NCI-H1417 (cell line): ENCODE measurements at places on chromosomes 7 and 10.
A peak's percentile ranks its signal among the peaks of the same experiment; 100 is the strongest.

DNA sequence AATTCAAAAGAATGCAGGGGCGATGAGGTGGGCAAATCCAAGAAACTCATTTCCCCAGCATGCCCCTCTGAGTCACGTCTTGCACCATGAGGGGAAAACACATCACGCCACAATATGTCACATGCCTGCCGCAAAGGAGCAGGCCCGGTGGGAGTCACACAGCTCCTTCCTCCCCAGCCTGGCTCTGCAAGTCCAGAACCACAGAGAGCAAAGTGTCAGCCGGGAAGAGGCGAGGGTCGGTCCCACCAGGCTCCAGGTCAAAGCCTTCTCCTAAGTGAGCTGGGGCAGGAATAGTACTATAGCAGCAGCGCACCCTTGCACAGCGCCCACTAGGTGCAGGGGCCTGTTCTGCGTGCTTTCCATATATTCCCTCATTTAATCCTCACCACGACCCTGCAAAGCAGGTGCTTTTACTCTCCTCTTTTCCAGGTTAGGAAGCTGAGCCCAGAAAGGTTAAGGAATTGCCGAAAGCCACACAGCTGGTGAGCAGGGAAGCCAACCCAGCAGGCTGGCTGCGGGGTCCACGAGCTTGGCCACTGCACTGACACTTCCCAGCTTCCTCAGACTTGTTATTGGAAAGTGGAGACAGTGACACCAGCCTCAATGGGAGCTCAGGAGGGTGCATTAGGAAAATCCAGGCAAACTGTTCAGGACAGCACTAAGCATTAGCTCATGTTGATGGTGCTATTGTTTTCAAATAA is 94.0 kb upstream of the ZMIZ1 start:
- no peak for DNase-seq

DNA sequence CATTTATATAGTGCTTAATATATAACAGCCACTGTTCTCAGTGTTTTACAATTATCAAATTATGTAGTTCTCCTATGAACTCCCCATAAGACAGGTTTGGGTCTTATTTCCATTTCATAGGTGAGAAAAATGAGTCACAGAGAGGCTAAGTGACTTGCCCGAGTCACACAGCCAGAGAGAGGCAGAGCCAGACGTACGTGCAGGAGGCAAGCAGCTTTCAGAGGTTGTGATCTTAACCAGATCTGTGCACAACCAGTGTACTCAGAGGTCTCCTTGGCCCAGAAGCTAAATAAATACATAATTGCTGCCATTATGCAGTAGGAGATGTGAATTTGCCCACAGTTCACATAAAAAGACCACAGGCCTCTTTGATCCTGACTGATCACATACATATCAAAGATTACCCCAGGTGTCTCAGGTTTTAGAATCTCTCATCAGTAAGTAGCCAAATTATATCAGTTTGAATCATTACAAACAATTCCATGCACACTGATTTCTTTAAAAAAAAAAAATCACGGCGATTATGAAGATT is 304.7 kb upstream of the AOAH start:
- DNase-seq, result no peak

DNA sequence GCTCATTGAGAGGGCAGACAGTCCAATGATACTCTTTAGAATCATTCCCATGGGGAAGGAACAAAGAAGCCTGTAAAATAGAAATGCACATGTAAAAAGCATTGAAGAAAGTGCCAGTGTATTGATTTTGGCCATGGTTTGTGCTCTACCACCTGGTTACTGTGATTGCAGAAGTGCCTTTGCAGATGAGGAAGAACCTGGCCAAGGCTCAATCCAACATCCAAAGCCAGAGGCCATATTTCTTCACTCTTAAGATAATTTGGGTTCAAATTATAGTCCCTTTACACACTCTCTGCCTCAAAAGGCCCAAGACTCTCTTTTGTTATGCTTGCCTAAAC is 122.1 kb downstream of the EGFR start:
- peak; percentile 90 for DNase-seq

- no peak for DNase-seq
Observed at GRCh38 chr10:52353960-52354394, 39.9 kb downstream of the DKK1 start.

- no peak for DNase-seq
Observed at GRCh38 chr7:129764247-129765084, 152.9 kb downstream of the NRF1 start.

GRCh38 chr10:3961082-3961481 is 176.1 kb upstream of the KLF6 start:
- DNase-seq, result no peak

- no peak for DNase-seq
Observed at GRCh38 chr7:127153315-127153714, 99.4 kb downstream of the GRM8 start.

DNA sequence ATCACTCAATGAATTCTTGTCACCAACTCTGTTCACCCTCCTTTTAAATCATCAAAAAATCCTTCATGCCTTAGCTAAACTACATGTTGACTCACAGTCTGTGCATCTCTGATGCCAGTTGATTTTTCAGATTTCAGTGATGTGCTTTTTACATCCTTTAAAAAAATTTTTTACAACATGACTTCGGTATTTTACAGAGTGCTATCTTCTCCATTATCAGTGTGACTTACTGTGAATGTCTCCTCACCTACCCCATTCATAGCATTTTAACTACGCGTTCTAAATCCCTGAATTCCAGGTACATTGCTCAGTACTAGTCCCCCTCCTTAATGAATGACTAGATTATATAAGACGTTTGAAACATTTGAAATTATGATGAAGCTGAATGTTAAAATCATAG is 98.7 kb downstream of the DNAH11 start:
- DNase-seq, result no peak

DNA sequence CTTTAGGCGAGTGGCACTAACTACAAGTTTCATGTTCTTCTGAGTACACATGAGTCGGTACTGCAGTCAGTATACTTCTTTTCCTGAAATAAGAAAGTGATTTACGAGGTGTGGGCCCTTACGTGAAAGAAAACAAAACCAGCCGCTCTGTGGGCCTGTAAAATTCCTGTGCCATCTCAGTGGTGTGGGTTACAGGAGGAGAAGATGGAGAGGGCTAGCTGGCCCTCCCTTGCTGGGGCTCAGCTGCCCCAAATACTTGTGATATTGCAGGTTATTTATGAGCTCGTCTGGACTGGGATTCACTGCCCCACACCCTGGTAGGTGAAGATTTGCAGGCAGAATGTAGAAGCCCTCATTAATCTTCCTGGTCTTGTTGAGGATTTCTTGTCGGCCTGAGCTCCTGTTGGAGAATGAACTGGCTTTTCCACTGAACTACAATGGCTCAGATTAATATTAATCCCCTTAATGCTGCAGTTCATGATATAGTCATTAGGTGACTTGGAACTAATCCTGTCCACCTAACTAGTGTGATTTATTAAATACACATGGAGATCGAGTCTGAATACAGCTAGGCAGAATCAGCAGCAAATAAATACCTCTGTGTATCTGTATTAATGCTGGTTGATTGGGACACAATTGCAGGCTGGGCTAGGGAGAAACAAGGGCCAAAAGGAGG is 68.0 kb downstream of the GBF1 start:
- DNase-seq, result no peak

- DNase-seq, result no peak
Observed at GRCh38 chr7:28705350-28705749, 252.8 kb downstream of the TRIL start.

GRCh38 chr7:112233048-112233697 is 26.7 kb downstream of the ZNF277 start:
- no peak for DNase-seq

DNA sequence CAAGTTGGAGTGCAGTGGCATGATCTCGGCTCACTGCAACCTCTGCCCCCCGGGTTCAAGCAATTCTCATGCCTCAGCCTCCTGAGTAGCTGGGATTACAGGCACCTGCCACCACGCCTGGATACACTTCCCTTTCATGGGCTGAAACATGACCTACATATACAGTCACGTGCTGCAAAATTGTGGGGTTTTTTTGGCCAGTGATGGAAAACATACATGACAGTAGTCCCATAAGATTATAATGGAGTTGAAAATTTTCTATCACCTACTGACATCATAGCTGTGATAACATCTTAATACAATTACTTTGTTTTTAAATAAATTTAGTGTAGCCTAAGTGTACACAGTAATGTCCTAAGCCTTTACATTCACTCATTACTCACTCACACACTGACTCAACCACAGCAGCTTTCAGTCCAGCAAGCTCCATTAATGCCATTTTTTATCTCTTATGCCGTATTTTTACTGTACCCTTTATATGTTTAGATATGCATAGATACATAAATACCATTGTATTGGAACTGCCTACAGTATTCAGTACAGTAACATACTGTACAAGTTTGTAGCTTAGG is 79.9 kb upstream of the TMEM196 start:
- DNase-seq, result no peak

- DNase-seq, result no peak
Observed at GRCh38 chr7:37104822-37105518, 343.7 kb downstream of the ELMO1 start.

GRCh38 chr7:29770371-29770770 is 35.9 kb upstream of the WIPF3 start:
- no peak for DNase-seq

GRCh38 chr7:131664570-131664969 is 108.1 kb upstream of the PODXL start:
- no peak for DNase-seq

DNA sequence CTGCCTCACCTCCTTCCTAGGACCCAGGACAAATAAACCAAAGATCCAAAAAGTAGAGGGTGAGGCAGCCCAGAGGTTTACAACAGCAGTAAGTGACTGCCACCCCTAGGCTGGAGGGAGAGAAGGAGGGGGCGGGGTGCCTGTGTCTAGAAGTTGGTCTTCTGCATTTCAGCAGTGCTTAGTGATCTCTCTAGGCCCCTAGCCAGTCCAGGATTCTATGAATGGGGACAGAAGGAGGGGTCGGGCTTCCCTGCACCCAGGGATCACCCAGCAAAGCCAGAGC is 62.8 kb upstream of the KDM7A start:
- no peak for DNase-seq

DNA sequence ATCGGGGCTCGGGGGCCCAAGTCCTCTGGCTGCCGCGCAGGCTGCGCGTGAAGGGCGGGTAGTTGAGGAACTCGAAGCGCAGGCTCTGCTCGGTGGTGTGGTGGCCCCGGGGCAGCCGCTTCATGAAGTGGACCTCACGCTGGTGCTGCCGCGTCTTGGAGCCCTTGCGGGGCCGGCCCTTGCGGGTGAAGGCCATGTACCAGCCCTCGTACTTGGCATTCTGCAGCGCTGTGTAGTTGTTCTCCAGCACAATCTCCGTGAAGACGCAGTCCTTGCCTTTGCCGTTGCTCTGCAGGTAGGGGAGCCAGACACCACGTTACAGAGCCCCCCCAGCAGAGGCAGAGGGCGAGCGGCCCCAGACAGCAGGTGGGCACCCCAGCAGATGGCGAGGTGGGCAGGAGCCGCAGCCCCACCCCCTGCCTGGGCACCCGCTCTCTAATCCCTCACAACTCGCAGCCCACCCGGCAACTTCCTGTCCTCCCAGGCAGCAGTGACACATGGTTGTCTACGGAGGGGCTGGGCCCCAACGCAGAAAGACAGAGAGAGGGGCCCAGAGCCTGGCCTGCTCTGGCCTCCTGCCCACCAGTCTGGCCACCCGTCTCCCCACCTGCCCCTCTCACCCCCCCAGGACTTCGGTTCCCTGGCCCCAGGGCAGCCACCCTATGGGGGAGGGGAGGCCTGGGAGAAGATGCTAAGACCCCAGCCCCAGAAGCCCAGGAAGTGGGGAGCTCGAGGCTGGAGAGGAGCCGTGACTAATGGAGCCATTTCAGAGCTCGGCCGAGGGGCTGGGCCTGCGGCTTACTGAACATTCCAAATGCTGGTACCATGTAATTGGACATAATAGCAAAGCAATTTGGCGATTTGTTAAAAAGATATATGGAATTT is 5.3 kb downstream of the FGF8 start:
- no peak for DNase-seq

GRCh38 chr7:120838281-120838682 is 19.7 kb downstream of the TSPAN12 start:
- no peak for DNase-seq
